ENCODE measurements at places on chromosomes 5 and 9.

- no peak for DNase-seq
Measured at GRCh38 chr5:158487156-158487555, 612.6 kb downstream of the EBF1 start.

- DNase-seq: no peak
Measured at GRCh38 chr5:81315830-81316229, 14.4 kb downstream of the ZCCHC9 start.

GRCh38 chr9:116628716-116629115, 58.4 kb upstream of the TRIM32 start:
- no peak for DNase-seq

DNA sequence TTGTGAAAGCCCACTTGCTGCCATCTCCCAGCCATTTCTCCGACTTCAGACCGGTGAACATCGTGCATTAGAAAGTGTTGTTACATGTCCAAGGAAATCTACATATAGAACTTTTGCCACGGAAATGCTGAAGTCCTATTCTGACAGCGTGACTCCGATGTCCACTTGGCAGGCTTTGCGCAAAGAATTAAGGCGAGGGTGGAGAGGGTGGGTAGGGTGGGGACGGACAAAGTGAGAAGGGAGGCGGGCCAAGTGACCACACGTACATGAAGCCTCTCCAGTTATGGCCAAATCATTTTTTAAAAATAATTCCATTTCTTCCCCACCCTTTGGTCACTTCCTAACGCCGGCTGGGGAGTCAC, 460 bp upstream of the ACO1 start:
- DNase-seq: no peak

- no peak for DNase-seq
Measured at GRCh38 chr5:36369219-36369690, 67.6 kb upstream of the RANBP3L start.

DNA sequence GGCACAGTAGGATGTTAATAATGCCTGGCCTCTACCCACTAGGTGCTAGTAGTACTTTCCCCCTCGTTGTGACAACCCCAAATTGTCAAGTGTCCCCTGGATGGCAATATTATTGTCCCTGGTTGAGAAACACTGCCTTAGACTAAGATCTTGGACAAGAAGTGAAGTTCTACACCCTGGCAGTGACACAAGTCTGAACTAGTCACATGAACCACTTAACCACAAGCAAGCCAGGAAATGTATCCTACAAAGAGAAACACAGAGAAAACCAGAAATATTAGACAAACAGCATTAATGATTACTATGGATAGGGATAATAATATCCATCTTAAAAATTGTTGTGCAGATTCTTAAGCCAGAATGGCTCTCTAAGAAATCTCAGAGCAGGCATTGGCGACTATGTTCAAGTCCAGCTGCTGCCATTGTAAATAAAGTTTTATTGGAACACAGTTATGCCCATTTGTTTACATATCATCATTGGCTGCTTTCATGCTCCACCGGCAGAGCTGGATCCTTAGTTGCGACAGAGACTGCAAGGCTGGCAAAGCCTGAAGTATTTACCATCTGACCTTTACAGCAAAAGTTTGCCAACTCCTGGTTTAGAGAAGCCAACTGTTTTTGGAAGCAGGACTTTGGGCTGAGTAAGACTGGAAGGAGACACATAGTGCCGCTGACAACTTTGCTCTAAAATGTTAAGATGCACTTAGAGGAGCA, 80.8 kb downstream of the NTRK2 start:
- DNase-seq: no peak

DNA sequence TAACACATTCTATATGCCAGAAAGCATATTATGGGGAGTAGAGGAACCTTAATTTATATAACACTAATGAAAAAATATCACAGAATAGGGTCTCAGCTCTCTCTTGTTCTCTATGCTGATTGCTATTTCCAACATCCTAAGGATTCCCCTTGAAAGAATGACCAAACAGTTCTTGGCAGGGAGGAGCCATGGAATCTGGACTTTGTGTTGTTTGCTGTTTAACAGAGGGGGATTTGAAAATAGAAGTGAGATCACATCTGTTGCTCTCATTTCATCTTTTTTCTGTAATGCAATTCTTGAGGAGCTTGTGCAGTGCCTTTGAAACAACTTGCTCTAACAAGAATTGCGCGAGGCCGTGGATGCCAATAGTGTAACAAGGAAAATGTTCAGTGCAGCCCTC, 755.3 kb downstream of the TLE1 start:
- DNase-seq: no peak

DNA sequence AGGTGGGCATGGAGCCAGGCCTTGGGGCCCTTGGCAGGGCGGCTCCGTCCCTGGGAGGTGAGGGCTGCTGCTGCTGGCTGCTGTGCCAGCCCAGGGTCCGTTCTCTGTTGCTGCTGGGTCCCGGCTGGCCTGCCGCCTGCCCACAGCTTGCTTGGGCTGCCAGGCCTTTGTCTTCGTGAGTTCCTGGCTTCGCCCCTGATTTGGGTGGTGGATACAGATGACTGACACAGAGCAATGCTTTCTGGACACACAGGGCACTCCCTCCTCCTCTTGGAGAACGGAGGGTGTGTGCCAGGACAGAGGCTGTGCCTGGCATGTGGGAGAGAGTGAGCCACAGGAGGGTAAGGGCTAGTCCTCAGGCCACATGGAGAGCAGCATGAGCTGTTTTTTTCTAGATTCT, 166.1 kb downstream of the MACROH2A1 start:
- DNase-seq: no peak

DNA sequence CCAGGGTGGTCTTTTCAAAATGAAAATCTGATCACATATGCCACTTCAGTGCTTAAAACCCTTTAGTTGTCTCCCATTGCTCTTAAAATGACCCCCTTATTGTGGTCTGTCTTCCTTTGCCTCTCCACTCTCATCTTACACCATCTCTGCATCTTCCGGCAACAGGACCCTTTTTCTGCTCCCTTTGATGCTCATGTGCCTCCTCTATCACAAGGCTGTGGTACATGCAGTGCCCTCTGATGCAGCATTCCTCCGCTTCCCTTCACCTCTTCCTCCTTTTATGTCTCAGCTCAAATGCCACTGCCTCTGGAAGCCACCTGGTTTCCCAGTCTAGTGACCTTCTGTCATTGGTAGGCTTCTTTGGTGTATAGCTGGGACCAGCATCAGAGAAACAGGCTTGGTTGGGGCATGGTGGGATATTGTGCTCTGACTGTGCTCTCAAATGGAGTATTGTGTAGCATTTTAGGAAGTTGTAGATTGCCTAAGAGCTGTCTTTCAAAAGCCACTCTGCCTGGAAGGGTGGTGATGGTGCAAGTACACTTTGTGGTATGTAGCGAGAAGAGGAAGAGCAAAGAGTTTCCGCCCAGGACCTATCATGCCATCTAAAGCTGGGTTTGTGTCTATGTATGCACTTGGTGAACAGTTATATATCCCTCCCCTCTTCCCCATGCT, 28.1 kb downstream of the ARHGAP26 start:
- no peak for DNase-seq

GRCh38 chr5:74810915-74811314, 43.9 kb downstream of the NSA2 start:
- no peak for DNase-seq

DNA sequence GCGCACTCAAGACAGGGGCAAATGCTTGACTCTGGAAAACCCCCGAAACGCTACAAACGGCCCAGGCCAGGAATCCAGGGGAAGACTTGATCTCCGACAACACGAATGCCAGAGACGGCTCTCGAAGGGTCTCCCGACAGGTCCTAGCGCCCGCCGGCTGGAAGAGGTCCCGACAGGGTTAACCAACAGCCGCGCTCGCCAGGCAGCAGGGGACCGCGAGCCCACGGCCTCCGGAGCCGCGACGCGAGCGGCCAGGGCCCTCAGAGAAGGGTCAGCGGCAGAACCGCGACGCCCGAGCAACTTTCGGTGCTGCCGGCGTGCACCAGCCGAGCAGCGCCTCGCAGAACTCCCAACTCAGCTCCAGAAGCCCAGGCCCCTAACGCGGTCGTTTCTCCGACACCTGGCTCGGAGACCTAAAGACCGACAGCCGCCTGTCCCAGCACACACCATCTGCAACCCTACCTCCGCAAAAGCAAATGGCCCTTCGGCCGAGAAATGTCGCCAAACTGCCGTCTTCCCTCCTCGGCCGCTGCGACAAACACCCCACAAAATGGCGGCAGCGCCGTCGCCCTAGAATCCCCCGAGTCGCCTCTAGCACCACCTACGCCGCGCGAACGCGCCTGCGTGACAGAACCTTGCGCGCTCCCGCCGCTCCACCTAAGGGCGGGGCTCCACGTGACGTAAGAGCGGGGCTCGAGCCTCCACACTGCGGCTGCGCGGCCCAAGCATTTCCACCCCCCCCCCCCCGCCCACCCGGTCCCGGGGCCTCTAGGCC, at the start of gene CLK4:
TSS of gene CLK4 (minus strand) at position 567 of the 775 bp plus-strand sequence. CDS start 3,634 bp downstream, outside the sequence.
- peak; percentile 97 for DNase-seq

DNA sequence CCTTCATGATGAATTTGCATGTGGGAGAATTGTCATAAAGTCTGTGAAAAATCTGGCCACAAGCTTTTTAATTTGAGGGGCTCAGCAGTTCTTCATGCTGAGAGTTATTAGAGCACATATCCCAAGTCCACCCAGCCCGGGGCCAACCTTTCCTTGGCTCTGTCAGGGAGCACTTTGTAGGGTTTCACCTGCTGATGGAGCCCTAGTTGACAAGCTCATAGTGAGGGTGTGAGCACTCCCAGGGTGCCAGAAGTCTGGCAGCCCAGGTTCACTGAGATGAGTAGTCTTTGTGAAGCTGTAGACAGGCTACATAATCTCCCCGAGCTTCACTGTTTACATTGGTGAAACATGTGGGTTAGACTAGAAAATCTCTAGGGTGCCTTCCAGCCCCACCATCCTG, 97.2 kb upstream of the NREP start:
- no peak for DNase-seq

- no peak for DNase-seq
Measured at GRCh38 chr5:66891184-66891925, 295.2 kb downstream of the MAST4 start.

GRCh38 chr9:74317235-74317634, 179.9 kb upstream of the RORB start:
- no peak for DNase-seq

All from stimulated activated CD8-positive, alpha-beta memory T cell treated with anti-CD3 and anti-CD28 coated beads, Interleukin-2, amount 100 ng/mL, for 48 hours (primary cell).